ENCODE measurements at places on chromosomes 4 and X.

- H3K4me1 ChIP-seq, result no peaks in the 10 kb centered on the region
- no peak for DNase-seq
- H3K27me3 ChIP-seq, result no peaks in the 10 kb centered on the region
- no peak overlapping the region for H3K27ac ChIP-seq
Measured at GRCh38 chr4:184417802-184418511, 56.4 kb downstream of the IRF2 start.

- H3K27me3 ChIP-seq, result no peaks in the 10 kb centered on the region
- H3K36me3 ChIP-seq, result no peaks in the 10 kb centered on the region
- 0 out of 2 replicates have a peak, but pooled peaks cover 1% of the 10 kb centered on the region for H3K4me1 ChIP-seq
- no peak overlapping the region for H3K27ac ChIP-seq
- H3K4me3 ChIP-seq, result no peak overlapping the region
- no peak for DNase-seq
Measured at GRCh38 chrX:46444011-46444410, 101.2 kb downstream of the ZNF674 start.

- no peaks in the 10 kb centered on the region for H3K4me1 ChIP-seq
- H3K27me3 ChIP-seq, result no peaks in the 10 kb centered on the region
- H3K36me3 ChIP-seq, result no peaks in the 10 kb centered on the region
- no peak for DNase-seq
- H3K27ac ChIP-seq, result no peak overlapping the region
- H3K4me3 ChIP-seq, result no peak overlapping the region
Measured at GRCh38 chr4:156321203-156321602, 367.5 kb upstream of the CTSO start.

DNA sequence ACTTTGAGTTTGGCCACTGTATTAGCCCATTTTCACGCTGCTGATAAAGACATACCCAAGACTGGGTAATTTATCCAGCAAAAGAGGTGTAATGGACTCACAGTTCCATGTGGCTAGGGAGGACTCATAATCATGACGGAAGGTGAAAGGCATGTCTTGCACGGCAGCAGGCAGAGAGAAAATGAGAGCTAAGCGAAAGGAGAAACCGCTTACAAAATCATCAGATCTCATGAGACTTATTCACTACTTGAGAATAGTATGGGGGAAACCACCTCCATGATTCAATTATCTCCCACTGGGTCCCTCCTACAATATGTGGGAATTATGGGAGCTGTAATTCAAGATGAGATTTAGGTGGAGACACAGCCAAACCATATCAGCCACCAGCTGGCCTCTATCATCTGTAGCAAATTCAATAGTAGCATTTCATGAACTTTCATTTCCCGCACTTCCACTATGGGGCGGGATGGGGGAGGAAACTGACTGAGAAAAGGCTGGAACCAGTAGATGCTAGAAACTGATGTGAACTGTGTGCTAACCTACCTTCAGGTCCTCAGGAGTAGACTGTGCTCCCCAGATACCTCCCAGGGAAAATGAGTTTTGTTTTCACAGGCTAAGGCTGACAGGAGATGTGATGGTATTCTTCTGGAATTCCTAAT, 35.3 kb upstream of the LGI2 start:
- no peak for DNase-seq
- H3K27ac ChIP-seq, result no peak overlapping the region
- H3K27me3 ChIP-seq, result no peaks in the 10 kb centered on the region
- H3K4me3 ChIP-seq, result no peak overlapping the region
- H3K4me1 ChIP-seq, result peaks cover 6% of the 10 kb centered on the region

GRCh38 chr4:16439768-16440167, 213.5 kb upstream of the TAPT1 start:
- no peaks in the 10 kb centered on the region for H3K27me3 ChIP-seq
- H3K36me3 ChIP-seq, result no peaks in the 10 kb centered on the region
- no peak overlapping the region for H3K27ac ChIP-seq
- H3K4me1 ChIP-seq, result no peaks in the 10 kb centered on the region
- no peak for DNase-seq
- no peak overlapping the region for H3K4me3 ChIP-seq

DNA sequence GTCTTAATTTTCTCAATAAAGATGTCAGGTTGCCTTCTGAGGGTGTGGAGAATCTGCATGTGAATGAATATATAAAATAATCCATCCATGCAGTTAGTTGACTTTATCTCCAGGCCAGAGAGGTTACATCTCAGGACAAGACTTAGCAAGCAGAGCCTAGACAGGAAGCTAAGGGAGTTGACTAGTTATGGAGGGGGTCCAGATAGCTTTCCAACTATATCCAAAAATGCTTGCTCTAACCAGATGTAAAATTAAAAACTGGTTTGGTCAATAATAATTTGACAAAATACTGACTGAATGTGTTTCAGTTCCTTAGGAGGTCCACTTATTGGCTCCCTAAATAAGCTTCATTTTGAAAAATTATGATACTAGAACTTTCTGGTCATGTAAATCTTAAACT, 101.4 kb downstream of the PAPSS1 start:
- H3K27me3 ChIP-seq, result no peaks in the 10 kb centered on the region
- H3K4me3 ChIP-seq, result no peak overlapping the region
- H3K27ac ChIP-seq, result no peak overlapping the region
- H3K36me3 ChIP-seq, result no peaks in the 10 kb centered on the region
- no peak for DNase-seq

- peaks cover 7% of the 10 kb centered on the region for H3K27me3 ChIP-seq
- DNase-seq, result no peak
- no peaks in the 10 kb centered on the region for H3K4me1 ChIP-seq
- no peaks in the 10 kb centered on the region for H3K36me3 ChIP-seq
Measured at GRCh38 chr4:4880492-4880891, 21.0 kb downstream of the MSX1 start.

- H3K27me3 ChIP-seq, result no peaks in the 10 kb centered on the region
- DNase-seq, result no peak
- no peaks in the 10 kb centered on the region for H3K36me3 ChIP-seq
- no peaks in the 10 kb centered on the region for H3K4me1 ChIP-seq
- no peak overlapping the region for H3K4me3 ChIP-seq
- no peak overlapping the region for H3K27ac ChIP-seq
Measured at GRCh38 chrX:136221851-136222513, 29.2 kb downstream of the MAP7D3 start.
